Osteoblast (primary cell): ENCODE measurements at places on chromosomes 4 and X. TPM values are rescaled to one million over a fixed set of nuclear protein-coding genes. Genes with fewer than 3 reads are reported as not detected.

CCSER1 gene
- under 0.01 TPM in 1 of 2 replicates, not detected in the other for total RNA-seq

FGF13 gene
- total RNA-seq = 0.36 TPM in 1 of 2 replicates, not detected in the other

MCF2 gene
- 0.29 TPM in 1 of 2 replicates, not detected in the other for total RNA-seq

NR3C2 gene
- total RNA-seq = 0.72 and 0.88 TPM in 2 replicates

XAGE1A gene
- total RNA-seq = not detected in 2 replicates

CENPE gene
- 4.1 and 13.0 TPM in 2 replicates for total RNA-seq

ZAR1 gene
- total RNA-seq = not detected in 2 replicates

DNA sequence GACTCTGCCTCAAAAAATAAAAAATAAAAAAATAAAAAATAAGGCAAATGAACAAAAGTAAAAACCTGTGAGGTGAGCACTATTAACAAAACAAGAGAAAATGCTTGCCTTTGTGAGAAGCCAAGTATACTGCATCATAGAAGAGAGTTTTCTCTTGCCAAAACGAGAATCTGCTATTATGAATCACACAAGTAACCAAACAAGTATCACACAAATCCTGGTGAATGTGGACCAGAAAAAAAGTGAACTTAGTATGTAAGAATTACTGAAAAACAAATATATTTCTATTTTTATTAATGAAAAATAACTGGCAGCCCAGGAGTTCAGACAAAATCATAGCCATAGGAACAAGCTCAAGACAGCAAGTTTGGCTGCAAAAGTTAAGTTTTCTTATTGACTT lies 193.5 kb downstream of the PDGFC start:
- no peak for DNase-seq

DNA sequence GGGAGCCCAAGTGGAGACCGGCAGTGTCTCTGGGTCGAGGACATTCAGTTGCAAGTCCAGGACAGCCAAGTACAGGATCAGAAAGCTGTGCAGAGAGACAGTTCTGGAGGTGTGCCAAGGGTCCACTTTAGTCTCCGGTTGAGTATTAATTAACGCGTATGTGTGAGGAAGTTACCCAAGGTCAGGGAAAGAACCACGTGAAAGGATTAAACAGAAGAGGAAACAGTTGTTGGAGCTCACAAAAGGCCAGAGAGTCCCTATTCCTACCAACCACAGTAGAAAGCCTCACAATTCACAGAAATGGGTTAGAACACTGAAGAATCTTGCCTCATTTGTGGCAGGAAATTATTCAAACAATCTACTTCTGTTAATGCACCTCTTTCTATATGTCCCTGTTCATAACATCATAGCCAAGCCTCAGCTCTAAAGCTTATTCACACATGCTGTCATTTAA lies 17.9 kb upstream of the NSUN7 start:
- no peak for DNase-seq

DNA sequence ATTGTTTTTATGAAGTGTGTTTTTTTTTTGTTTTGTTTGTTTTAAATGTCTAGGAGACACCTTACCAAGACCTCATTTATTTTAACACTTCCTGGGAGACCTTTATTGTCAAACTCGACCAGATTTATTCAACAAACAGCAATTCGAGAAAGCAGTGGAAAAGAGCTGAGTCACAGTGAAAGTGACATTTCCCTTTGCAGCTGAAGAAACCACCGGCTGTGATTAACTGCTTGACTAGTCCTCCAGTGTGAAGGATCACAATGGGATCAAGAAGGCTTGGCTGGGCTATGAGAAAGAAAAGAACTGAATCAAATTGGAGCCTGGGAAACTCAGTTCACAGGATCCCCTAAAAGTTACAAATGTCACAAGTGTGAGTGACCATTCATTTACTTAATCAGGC lies 11.9 kb upstream of the ADH7 start:
- peak; percentile 27 for DNase-seq

DNA sequence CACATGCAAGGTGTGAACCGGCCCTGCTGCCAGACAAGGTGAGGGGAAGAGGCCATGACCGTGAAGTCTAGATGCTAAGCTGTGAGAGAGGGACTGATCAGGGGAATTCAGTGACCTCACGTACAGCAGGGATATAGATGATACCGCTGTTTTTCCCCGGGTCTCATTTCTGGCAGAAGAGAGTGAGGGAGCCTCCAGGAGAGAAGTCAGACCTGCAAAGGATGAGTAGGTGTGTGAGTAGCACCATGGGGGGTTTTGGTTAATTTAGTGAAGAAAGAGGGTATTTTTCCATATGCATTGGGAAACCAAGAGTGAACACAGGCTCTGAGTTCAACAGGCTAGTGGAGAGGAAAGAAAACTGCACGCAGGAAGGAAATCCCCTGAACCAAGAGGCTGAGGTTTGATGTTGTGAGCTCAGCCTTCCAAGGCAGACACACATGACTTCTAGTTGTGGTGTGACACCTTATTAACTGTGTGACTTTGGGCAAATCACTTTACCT lies 127.6 kb upstream of the GATB start:
- DNase-seq = no peak

- DNase-seq = peak; percentile 38
These were observed 87.6 kb upstream of the SLC4A4 start for GRCh38 chr4:71251261-71251660.

- DNase-seq = peak; percentile 45
These were observed 223.3 kb downstream of the COL25A1 start for GRCh38 chr4:109079201-109079600.

- peak; percentile 79 for DNase-seq
These were observed 120.2 kb upstream of the PJA1 start for GRCh38 chrX:69285401-69285877.

DNA sequence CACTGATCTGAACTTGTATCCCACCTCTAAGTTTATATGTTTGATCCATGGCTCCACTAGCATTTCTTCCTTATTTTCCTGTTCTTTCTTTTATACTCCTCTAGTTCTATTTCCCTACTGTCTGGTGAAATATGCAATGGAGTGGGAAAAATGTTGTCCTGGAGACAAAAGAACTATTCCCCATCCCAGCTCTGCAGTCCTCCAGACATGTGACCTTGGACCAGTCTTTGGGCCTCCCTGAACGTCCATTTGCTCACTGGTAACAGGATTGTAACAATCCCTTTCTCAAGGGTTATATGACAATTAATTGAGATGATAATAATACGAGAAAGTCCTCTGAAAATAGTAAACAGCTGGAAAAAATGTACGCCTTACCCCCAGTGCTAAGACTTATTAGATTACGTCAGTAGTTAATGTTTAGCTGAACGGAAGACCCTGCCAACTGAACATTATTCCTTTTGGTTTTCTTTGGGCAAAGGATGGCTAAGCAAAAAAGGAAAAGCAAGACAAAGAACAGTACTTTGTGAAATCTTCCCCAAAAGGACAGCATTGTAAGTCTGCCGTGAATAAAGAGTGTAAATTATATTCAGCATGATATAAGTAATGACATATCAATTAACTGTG lies 302.3 kb upstream of the PPARGC1A start:
- DNase-seq = no peak

DNA sequence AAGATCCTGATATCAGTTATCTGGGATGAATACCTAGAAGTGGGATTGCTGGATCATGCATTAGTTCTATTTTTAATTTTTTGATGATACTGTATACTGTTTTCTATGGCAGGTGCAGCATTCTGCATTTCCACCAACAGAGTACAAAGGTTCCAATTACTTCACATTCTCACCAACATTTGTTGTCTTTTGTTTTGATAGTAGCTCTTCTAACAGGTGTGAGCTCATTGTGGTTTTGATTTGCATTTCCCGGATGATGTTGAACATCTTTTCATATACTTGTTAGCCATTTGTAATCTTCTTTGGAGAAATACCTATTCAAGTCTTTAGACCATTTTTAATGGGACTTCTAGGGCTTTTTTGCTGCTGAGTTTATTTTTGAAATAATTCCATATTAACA lies 139.2 kb upstream of the AMOT start:
- no peak for DNase-seq

DNA sequence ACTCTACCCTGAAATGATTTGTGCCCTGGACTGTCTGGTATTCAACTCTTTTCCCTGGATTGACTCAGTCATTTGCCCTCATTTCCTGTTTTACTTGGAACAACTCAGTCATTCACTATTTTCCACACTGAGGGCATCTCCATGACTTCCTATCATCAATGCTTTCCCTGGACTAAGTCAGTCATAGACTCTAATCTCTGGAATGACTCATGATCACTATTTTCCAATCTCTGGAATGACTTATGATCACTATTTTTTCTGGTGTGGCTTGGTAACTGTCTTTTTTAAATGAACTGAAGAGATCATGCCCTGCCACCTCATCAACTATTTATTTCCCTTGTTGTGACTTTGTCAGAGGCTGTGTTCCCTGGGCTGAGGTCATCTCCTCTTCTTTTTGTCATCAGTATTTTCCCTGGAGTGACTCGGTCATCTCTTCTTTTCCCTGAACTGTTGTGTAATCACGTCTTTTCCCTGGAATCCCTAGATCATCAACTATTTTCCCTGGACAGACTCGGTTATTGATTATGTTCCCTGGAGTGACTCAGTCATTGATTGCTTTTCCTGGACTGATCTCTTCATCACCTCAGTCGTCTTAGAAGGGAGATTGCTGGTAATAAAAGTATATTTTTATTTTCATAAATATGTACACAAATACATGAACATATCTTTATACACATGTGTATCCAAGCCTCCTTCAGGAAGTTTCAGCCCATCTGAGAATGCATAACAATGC lies 327.1 kb upstream of the VCX start:
- DNase-seq = no peak

- peak; percentile 32 for DNase-seq
These were observed 35.1 kb downstream of the CYTL1 start for GRCh38 chr4:4984186-4984585.

DNA sequence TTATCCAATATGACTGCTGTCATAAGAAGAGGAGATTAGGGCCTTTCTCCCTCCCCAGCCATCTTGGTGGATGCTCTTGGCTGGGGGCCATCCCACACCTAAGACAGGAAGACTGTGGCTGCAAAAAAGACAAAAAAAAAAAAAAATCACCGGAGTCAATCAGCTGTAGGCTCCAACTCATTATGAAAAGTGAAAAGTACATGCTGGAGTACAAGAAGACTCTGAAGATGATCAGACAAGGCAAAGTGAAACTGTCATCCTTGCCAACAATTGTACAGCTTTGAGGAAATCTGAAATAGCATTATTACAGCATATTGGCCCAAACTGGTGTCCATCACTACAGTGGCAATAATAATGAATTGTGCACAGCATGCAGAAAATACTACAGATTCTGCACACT lies 5.2 kb downstream of the EGFL6 start:
- DNase-seq = no peak

DNA sequence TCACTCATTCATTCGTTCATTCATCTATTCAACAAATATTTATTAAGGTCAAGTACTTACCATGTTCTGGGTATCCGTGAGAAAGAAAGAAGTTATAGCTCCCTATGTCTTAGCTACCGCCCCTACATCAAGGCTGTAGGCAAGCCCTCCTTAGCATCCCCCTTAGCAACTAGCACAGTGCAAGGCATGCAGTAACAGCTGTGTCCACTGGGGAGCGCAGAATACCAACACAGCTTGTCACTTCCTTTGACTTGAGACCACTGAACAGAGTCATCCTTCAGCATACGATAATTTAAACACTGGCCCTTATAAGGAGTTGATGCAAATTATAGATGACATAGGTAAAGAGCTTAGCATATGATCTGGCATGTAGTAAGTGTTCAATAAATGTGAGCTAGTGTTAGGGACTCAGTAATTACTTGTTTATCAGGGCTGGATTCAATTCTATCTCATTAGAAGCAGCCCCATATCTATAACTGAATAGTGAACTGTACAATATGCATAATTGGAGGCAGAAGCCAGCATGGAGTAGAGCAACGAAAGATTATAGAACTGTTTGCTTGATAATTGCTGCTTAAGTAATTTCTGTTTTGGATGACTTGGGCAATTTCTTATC lies 8.7 kb downstream of the KIAA1210 start:
- peak; percentile 84 for DNase-seq

DNA sequence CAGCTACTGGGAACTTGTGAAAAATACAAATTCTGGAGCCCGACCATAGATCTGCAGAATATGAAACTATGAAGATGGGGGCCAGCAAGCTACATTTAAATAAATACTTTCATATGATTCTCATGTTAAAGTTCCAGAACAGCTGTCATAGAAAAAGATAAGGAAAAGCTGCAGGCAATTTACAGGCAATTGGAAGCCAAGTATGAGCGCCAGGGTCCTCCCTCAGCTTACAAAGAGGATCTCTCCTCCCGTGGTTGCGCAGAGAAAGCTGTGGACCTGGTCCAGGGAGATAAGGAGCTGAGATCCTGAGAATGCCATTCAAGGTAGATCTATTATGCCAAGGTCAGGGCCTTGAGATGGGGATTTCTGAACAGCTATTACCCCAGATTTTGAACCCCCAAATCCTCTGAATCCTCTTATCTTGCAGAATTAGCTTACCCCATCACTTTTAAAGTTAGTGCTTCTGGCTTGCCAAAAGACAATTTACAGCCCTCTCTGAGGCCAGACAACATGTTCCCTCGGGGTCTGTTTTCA lies 25.6 kb upstream of the FRAS1 start:
- no peak for DNase-seq
